ENCODE measurements at places on chromosomes 16 and 17.
A peak's percentile ranks its signal among the peaks of the same experiment; 100 is the strongest.

GRCh38 chr16:19066988-19067348, 446 bp upstream of the COQ7 start:
- no peak for DNase-seq

- DNase-seq = no peak
These were observed 1846.1 kb downstream of the TP53TG3F start for GRCh38 chr16:35305476-35305875.

DNA sequence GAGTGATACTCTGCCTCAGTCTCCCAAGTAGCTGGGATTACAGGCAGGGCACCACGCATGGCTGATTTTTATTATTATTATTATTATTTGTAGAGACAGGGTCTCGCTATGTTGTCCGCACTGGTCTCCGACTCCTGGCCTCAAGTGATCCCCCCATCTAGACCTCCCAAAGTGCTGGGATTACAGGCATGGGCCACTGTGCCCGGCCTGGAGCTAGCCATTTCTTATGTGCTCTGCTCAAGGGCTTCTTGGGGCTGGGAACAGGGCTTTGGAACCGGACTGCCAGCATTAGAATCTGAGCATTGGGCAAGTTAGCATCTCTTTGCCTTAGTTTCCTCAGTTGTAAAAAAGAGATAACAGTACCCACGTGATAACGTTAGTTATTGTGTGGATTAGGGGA, 111.3 kb downstream of the C16orf78 start:
- DNase-seq = no peak

DNA sequence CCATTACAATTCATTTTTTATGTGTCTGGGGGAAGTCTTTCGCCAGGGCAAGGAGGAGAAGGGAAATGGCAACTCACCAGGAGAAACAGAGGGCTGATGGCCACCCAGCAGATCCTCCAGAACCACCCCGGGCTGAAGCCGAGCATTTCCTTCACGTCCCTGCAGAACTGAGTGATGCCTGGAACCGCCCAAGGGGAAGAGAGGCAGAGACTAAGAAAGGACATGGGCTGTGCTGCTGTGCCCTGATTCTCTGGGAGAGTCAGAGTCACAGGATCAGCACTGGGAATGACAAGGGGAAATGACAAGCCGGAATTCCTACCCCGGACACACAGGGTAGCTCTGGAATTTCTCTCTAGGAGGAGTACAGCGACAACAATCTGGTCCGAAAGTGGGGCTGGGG, 27.8 kb downstream of the SLC6A4 start:
- DNase-seq = no peak

DNA sequence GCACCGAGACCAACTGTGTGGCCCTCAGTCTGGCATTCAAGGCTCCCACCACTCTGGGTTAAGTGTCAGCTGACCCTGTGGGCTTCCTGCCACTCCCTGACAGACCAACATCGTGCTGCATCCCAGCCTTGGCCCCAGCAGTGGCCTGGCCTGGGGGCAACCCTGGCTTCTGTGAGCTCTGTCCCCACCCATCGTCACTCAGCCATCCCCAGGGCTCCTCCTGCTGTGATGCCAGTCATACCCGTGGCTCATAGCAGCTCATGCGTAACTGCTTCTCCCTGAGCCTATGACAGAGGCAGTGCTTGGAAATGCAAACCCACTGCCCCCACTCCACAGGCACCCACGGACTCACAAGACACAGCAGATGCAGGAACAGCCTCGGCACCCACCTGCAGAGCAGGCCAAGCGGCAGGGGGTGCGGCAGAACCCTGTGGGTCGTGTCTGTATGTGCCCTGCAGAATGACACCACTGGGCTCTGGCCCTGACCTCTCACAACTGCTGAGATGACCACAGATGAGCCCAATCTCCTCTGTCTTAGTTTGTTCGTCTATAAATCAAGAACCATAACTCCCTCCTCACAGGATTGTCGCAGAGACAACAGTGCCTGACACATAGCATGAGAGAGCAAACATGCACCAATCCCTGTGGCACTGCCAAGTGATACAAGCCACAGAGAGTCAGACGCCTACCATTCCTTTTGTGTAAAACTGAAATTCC, 26.6 kb downstream of the PIEZO1 start:
- DNase-seq = no peak

GRCh38 chr17:36673637-36674277, 72.4 kb downstream of the MRM1 start:
- no peak for DNase-seq

GRCh38 chr17:297758-298157, 54.8 kb downstream of the RPH3AL start:
- DNase-seq = no peak

- no peak for DNase-seq
These were observed 94.7 kb downstream of the NOG start for GRCh38 chr17:56688151-56688550.

GRCh38 chr17:28613931-28614381, at the start of gene RSKR:
RSKR (minus strand) TSS chr17:28614185; CDS start chr17:28614161, 24 bp downstream.
- no peak for DNase-seq

GRCh38 chr17:82052638-82053059, 951 bp downstream of the GPS1 start:
- DNase-seq = no peak

DNA sequence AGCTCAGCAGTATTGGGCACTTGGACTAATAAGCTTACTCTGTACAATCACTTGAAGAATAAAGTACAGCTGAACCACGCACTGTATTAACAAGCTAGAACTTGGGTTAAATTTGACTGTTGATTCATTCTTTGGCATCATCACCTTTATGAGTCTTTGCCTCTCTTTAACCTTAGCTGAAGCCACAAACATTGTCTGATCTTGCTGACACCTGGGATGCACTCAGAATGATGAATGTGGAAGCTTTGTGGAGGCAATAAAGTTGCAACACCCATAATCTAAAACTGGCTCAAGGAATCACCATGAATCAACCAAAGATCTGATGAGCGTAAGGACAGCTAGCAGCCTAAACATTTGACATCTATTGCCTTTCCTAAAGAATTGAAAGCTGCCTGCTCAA, 590.6 kb upstream of the SOX9 start:
- DNase-seq = no peak

DNA sequence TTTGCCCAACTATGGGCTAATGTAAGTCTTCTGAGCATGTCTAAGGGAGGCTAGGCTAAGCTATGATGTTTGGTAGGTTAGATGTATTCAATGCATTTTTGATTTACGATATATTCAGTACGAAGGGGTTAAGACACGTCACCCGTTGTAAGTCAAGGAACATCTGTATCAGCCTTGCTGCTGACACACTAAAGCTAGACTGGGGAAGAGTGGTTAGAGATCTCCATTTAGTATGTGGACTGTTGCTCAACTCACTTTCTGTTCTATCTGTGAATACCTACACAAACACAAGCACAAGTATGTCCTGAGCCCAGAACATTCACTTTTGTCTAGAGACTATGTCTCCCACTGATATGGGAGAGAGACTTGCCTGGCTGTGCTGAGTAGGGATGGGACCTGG, 71.5 kb downstream of the VMP1 start:
- DNase-seq = no peak

DNA sequence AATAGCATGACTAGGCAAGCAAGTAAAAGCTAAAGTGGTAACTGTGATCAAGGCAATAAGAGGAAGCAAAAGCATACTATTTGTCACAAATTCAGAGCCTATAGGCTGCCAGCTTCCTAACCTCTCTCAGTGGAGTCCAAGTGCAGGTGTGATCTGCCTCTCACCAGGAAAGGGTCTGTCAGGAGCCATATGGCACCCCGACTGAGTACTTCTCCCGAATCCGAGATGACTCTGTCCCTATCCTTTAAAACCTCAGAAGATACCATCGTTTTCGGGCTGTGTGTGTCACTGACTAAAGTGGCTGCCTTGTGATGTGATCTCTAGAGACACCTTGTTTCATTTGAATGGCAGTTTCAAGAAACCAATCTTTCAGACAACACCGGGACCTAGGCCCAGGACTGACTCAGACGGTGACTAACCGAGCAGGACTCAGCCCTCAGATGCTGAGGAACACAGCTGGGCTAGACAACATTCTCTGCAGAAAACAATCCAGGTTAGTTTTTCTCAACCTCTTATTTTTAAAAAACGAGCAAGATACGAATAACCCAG, 63.6 kb downstream of the SMG6 start:
- DNase-seq = no peak

- DNase-seq = no peak
These were observed 40.5 kb upstream of the GCSH start for GRCh38 chr16:81136390-81137335.

GRCh38 chr16:2486645-2487516, 12.0 kb downstream of the TBC1D24 start:
- no peak for DNase-seq

DNA sequence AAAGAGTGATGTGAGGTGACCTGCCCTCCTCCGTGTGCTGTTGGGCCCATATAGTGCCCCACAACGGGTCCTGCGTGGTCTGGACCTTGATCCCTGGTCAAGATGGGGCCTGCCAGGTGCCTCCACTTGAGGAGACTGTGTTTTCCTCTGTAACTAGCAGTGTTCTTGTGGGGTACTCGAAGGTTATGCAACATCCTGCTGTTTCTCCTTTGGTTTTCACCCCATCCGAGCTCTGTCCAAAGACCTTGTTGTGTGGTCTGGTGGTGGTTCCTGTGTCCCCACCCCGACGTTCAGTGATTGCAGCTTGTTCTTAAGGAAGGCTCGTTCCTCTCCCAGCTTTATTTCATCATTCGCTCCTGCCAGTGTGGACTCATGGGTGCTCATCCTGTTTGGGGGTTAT, 38.7 kb upstream of the ZNF750 start:
- no peak for DNase-seq

- no peak for DNase-seq
These were observed 49.7 kb downstream of the STAT3 start for GRCh38 chr17:42338427-42338985.

- DNase-seq = peak; percentile 64
These were observed 7.0 kb downstream of the NOS2 start for GRCh38 chr17:27793168-27793905.

DNA sequence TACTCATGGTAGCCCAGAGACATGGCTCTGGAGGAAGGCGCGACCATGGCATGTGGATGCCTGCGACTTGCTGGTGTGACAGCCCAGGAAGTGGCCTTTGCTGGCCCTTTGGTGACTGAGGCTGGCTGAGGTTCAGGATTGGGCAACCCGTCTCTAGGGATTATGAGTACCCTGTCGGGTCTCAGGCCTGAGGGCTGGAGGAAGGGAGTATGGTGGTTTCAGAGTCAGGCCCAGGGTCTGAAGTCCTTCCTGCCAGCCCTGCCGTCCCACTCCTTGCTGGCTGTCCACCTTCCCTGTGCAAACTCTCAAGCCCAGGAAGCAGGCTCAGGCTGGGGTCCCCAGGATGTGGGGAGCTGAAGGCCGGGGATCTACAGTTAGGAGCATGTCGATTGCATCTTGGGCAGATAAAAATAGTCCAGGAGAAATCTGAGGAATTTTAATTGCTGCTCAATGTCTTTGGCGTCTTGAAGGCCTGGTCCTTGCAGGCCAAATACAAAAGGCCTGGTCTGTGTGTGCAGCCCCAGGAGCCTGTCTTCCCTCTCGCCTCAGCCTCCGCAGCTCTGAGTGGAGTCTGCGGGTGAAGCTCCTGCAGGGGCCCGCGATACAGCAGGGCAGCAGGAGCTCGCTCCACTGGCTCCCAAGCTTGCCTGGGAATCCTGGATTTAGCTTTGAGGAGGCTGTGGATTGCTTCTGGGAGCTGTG, 52.5 kb downstream of the NKD1 start:
- no peak for DNase-seq

- peak; percentile 31 for DNase-seq
These were observed 541 bp downstream of the ZNF18 start for GRCh38 chr17:11996722-11997146.

GRCh38 chr17:40317880-40318829, 9.2 kb downstream of the RARA start:
- peak; percentile 93 for DNase-seq

DNA sequence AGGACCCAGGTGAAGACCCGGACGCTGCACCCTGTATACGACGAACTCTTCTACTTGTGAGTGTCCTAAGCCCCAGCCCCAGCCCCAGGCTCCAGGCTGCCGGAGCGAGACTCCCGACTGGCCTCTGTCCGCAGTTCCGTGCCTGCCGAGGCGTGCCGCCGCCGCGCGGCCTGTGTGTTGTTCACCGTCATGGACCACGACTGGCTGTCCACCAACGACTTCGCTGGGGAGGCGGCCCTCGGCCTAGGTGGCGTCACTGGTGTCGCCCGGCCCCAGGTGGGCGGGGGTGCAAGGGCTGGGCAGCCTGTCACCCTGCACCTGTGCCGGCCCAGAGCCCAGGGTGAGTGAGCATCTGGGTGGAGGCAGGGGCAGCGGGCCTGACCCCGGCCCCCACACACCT, 3.7 kb downstream of the TSR3 start:
- DNase-seq = no peak

- peak; percentile 76 for DNase-seq
These were observed 7.4 kb upstream of the DHRS7B start for GRCh38 chr17:21119247-21119918.

DNA sequence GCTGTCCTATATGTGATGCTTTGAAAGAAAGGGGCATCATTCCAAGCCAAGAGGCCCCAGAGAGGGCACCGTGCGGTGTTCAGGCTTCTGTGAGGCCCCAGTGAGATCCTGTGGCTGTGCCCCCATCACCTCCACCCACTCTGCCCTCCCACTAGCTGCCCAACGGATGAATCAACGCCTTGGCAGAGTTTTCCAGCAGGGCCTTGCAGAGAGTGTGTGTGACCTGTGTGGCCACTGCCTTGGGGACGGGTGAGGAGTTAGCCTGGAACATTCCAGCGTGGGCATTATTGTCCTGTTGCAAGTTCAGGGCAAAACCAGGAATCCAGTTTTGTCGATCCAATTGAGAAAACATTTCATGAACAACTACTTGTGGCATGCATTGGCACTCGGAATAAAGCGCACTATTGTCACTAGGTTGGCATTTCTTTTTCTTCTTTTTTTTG, 53.7 kb downstream of the SF3B3 start:
- DNase-seq = no peak

DNA sequence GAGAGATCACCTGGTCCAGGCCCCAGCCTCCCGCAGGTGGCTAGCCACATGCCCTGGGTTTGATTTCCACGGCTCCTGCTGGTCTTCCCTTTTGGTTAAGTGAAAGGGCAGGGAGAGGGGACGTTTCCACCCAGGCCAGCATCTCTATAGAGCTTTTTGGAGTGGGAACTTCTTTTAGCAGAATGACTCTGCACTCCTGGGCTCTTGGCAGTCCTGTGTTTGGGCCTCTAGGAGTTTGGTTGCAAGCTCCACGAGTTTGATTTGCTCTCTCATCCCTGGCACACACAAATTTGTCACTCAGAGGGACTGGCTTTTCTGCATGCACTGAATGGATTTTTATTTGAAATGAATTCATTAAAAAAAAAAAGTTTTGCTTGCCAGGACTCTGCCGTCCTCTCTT, 32.8 kb downstream of the MSI2 start:
- DNase-seq = no peak

DNA sequence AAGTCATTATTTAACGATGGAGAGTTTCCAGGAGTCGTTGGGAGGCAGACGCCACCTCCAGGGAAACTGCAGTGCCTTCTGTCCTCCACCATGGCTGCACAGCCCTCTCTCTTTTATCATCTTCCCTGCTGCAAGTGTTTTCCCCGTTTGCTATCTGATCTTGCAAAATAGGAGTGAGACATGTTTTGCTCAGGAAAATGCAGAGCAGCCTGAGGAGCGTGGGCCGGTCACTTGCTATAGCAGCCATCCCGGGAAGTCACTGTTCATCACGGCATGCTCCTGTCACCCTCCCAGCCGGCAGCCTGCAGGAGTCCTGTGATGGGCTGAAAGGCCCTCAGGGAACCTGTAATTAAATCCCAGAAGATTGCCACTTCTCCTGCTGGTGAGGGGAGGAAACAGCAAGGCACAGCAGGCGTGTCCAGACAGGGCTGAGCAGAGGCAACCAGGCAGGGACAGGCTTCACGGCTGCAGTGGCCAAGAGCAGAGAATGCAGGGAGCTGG, 143.1 kb downstream of the GSG1L start:
- peak; percentile 74 for DNase-seq

GRCh38 chr17:6439951-6440350, 4.3 kb upstream of the PIMREG start:
- DNase-seq = no peak

Measured in HEK293T (cell line).